ENCODE measurements at places on chromosomes 4 and X.

GRCh38 chrX:108701633-108702032 is 34.7 kb downstream of the IRS4 start:
- no peak for DNase-seq

DNA sequence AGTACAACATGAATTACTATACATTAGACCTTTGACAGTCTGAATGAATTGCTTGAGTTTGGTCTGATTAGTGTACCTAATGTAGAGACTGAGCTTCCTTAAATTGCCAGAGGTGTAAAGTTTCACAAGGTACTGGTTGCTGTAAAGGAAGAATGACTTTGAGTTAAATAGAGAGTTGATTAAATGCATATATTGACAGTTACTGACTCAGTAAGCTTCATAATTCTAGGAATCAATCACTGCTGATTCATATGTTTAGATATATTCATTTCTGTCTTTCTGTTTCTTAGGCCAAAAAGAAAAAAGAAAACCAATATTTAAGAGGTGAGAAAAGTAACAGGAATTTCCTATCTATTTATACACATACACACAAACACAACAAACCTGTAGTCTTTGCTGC is 16.2 kb upstream of the ART3 start:
- no peak for DNase-seq

GRCh38 chrX:148633218-148633908 is 132.9 kb downstream of the AFF2 start:
- DNase-seq = no peak

GRCh38 chrX:155662282-155662681 is 49.5 kb upstream of the TMLHE start:
- DNase-seq = peak; percentile 3

- peak; percentile 20 for DNase-seq
Measured at GRCh38 chr4:169677150-169677748, 56.9 kb downstream of the CLCN3 start.

DNA sequence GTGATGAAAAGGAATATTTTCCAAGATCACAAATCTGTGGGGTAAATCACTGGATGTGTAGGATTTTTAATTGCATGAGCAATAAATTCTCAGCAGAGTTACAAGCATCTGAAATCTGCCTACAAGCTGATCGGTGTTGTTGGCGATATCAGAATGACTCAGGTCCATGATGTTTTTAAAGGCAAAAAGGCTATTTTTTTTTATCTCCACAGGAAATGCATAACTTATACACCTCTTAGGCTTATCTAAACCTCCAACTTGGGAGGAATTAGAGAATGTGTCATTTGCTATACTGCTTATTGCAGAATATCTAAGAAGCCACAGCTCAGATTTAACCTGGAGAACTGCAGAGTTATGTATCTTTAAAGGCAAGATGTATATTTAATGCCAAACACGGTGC is 61.6 kb downstream of the KIT start:
- no peak for DNase-seq

GRCh38 chrX:806586-806985 is 176.0 kb downstream of the SHOX start:
- DNase-seq = no peak

DNA sequence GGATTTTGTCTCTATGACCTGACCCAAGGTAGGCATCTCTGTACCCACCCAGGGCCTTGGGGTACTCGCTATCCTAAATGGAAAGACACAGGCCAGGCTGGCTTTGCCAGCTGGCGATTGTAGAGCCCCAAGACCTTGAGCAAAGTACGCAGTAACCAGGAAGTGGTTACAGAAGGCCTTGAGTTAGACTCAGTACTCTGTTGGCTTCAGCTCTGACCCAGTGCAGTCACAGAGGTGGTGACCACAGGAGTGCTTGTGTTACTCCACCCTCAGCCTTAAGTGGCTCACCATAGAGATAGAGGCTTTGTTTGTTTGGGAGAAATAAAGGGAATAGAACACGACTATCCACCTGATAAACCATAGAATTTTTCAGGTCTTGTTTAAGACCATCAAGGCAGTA is 880.5 kb upstream of the POU3F4 start:
- DNase-seq = no peak

- peak; percentile 46 for DNase-seq
Measured at GRCh38 chrX:3638280-3638873, 75.1 kb downstream of the PRKX start.

DNA sequence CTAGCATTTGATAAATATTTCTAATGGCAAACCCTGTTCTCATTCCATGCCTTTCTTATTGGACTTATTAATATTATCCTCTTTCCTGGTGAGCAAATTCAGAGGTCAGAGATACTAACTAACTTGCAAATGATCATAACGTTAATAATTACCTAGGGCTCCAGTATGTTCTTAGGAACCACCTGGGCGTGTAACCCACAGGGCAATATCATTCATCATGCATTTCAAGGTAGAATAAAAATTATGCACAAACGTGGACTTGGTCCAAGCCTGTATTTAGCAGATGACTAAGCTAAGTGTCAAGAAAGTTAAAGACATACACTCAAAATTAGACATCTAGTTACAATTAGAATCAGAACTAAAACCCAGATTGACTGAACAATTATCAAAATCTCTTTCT is 850.1 kb downstream of the TRIML1 start:
- no peak for DNase-seq

DNA sequence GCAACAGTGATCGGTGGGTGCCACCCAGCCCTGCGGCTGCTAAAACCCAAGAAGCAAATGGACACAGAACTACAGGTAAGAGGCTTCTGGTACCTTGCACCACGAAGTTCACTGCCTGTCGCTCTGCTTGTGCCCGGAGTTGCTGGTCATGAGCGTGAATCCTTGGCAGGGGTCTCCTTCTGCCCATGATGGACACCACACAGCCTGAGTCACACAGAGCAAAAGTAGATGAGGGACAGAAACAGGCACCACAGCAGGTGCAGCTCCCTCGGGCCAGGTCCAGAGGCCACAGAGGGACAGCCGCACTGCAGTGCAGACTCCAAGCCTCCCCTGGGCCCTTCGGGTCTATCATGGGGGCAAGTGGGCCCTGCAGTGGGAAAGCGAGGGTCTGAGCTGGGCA is 22.4 kb downstream of the NAT8L start:
- no peak for DNase-seq

DNA sequence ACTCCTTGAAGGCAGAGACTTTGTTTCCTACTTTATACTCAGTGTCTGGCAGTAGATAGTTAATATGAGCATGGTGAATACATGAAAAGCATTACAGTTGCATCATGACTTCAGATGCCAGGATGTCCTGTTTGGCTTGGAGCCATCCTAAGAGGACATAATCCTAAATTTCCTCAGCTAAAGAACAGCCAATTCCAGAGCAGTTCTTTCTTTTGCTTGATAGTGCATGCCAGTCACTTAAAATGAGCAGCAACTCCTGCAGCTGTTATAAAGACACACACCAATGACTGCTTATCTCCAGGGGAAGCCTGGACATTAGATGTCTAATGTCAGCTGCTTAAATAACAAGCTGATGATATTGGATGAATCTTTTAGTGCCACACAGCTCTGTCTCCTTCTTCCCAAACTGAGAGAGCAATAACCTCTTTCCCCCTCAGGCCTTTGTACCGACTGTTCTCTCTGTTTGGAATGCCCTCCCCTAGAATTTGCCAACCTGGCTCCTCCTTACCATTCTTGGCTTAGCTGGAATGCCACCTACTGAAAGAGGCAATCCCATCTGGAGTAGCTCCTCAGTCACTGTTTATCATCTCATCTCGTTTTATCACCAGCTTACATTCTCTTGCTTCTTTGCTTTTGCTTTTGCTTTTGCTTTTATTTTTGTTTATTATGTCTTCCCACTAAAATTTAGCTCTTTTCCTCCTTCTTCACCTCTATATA is 100.8 kb upstream of the USP38 start:
- DNase-seq = peak; percentile 10

GRCh38 chrX:10709276-10709675 is 88.9 kb upstream of the MID1 start:
- no peak for DNase-seq

DNA sequence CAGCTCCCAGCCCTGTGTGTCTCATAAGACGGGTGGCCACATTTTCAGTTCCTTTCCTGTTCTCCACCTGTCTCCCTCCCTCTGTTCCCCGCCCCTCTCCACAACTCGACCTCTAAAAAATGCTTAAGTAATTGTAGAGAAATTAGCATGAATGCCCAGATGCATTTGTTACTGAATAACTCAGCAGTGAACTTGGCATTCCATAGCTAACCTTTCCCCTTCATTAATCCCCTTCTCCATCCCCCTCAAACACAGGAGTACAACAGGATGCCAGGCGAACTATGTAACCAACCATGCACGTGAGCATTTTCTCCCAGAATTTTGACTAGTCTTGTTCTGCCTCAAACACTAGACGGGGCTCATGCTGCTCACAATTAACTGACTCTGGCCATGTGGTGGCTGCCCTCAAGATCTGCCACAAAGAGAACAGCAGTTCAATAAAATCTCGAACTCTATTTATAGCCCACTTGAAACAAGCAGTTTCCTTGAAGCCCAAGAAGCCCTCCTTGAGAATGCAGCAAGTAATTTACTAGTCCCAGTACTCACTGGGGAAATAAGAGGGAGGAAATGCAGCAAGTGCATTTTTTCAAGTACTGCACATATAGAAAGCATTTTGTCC is 351.2 kb downstream of the ARHGAP24 start:
- DNase-seq = peak; percentile 53

- peak; percentile 37 for DNase-seq
Measured at GRCh38 chrX:18354369-18355223, at the start of gene SCML2. TSS of gene SCML2 (minus strand) at chrX:18354688. CDS start at chrX:18334071, 20,617 bp downstream.

DNA sequence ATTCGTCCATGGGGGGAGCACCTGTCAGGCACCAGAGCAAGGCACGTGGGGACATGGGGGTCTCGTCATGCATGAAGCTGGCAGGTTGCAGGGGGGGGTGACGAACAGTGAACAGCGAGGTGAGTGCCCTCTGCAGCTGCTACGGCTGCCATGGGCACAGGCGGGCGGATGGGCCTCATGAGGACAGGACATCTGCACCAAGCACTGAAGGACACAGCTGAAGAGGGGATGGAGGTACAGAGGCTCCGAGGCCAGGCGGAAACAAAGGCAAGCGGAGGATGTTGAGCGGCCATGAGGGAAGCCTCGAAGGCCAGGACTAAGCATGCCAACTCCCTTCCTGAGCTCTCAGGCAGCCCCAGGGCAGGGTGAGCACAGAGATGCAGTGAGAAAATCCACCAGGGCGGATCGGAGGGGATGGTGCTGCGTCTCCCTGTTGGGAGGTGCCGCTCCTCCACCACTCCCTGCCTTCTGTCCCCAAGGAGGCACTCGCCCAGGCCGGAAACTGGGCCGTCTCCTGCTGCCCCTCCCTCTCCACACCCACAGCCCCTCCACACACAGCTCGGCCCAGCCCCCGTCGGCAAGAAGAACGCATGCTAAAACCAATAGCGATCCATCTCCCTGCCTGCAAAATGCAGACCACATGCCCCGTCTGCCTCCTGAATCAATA is 24.6 kb downstream of the ABLIM2 start:
- DNase-seq = no peak

DNA sequence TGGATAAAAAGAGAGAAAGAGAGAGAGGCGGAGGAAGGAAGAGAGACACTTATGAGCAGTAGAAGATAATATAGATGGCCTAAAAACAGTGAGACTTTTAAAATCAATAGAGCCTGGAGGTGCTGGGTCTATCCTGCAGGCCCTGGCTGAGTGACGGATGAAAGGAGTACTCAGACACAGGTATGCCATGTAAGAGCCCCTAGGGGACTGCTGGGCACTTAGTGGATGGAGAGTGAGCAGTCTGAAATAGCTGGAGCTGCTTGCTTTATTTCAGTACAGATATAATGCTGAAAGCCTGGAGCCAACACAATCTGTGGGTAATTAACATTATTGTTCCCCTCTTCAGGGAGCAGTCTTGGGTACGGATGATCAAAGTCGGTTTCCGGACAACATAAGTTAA is 578.6 kb downstream of the SPOCK3 start:
- no peak for DNase-seq

DNA sequence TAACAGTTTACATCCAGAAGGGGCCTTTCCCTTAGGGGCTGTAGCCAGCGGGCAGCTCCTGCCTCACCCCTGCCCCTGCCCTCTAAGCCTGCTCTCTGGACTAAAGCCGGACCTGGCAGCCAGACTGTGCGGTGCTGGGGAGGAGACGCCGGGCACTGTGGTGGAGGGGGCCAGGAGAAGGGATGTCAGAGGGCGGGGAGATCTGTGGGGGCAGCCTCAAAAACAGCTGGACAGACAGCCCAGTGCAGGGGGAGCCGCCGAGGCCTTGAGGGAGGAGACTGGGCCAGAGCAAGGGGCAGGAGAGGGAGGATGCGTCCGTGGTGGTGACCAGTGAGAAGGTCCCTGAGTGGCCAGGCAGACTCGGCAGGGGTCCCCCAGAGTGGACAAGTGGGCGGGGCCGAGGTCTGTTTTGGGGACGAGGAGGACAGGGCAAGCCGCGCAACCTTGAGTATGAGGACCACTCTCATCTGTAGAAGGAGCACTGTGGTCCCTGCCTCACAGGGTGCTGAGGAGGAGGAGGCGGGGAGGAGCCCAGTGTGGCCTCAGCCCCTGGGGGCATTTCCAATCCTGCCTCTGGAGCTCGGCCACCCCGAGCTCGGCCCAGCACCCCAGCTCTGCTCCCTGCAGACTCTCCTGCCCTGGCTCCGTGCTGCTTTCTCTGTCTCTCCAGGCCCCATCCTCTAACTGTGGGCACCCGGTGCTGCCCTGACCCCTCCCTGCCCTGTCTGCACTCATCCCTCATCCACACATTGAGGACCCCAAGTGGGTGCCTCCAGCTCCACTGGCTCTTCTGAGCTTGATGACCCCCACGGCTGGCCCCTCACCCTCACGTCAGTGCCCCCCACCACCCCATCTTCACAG is 59.2 kb upstream of the NKX1-1 start:
- DNase-seq = no peak

DNA sequence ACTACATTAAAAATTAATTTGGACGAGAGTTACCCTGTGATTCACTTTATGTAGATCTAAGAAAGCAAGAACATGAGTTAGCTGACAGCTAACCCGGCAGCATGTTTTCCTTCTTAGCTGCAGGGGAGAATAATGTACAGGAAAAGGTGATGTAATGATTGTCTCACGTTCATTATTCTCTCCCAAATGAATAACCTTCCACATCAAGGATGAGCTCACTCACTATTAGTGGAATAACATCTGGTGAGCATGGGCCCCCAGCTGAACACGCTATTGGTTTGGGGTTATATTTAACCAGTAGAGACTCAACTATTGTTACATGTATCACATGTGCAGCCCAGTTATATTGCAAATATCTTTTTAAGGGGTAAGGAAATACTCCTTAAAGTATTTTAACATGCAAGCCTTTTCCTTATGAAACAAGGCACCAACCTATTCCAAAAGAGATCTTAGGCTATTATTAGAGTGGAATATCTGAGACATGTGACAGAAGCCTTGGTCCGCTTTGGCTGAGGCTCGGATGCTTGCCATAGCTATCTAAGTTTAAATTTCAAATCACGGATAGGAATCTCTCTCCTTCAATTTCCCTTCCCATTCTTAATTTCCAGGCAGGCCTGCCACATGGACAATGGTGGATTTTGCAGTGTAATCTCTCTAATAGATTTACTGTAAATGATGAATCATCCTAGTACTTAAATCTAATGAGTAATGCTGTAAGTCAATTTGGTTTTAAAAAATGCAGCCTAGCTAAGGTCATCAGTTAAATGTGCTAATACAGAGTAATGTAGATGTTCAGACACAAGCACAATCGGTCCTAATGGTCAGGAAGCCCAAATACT is 99.0 kb upstream of the OTUD4 start:
- DNase-seq = peak; percentile 87

- DNase-seq = peak; percentile 57
Measured at GRCh38 chrX:153476666-153477363, 6.4 kb upstream of the HAUS7 start.

GRCh38 chr4:98977557-98977956 is 18.0 kb upstream of the METAP1 start:
- no peak for DNase-seq

GRCh38 chr4:149077181-149077580 is 635.0 kb upstream of the NR3C2 start:
- DNase-seq = no peak

- DNase-seq = peak; percentile 12
Measured at GRCh38 chr4:188551156-188551555, 411.9 kb downstream of the TRIML1 start.
